ENCODE measurements at places on chromosomes 1 and 21.

- no peak for DNase-seq
These were observed 238.0 kb downstream of the TM2D1 start for GRCh38 chr1:61486783-61487536.

DNA sequence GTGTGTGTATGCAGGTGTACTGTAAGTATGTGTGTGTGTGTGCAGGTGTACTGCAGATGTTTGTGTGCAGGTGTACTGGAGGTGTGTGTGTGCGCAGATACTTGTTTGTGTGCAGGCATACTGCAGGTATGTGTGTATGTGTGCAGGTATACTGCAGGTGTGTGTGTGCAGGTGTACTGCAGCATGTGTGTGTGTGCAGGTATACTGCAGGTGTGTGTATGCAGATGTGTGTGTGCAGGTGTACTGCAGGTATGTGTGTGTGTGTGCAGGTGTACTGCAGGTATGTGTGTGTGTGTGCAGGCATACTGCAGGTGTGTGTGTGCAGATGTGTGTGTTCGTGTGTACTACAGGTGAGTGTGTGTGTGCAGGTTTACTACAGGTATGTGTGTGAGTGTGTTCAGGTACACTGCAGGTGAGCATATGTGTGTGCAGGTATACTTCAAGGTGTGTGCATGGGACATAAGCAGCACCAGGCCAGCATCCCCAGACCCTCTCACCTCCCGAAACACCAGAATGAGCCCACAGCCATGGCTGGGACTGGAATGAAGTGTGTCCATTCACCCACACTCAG lies 97.5 kb downstream of the DMRTB1 start:
- no peak for DNase-seq

GRCh38 chr1:162596514-162597170 lies 35.1 kb downstream of the UAP1 start:
- DNase-seq, result no peak

GRCh38 chr1:53145942-53146708 lies 3.7 kb upstream of the SLC1A7 start:
- DNase-seq, result no peak

DNA sequence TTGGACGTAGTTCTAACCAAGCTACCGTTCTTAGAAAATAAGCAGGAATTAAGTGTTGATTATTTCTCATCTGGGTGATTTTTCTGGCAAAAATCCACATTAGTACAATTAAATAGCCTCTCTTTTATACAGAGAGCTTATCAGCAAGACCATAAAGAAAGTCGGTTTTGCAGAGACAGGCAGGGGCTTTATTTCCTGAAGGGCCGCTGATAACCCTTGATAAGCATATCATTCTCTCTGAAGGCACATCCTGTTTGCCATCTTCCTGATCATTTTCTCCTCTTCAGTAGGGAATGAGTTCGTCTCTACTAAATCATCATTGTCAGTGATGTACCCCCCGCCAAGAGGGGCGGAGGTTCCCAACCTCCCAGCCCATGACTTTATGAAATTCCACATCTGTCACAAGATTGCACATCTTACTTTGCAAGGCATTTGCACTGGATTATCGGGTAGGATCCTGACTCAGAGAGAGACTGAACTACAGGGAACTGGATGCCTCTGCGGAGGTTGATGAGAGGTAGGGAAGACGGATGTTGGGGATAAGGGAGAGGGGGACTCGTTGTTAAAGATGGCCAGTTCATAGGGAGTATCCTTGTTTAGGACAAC lies 115.7 kb downstream of the KCNJ6 start:
- no peak for DNase-seq

DNA sequence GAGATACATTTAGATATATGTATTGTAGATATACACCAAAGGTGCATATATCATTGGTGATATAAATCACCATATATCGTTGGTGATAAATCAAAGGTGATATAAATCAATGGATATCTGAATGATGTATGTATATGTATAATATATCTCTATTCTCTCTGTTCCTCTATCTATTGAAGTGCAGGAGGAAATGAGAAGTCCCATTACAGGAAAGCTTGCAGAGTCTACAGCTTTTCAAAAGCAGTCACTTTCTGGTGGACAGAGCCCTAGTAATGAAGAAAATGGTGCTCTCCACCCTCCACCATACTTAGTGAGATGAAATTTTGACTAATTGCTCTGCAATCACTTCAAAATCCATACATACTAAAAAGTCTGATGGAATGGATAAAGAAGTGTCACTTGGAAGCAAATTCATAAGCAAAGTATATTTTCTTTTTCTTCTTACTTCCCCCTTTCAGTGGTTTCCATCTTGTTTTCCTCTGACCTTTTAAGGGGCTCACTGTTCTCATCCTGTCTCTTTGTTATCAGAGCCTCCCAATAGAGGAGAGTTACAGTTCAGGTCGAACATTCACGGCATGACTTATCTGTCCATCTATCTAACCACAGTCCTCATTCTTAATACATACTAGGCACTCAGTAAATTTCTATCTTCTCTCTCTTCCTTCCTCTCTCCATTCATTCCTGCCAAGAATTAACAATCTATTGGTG lies 227.2 kb downstream of the KCNJ6 start:
- DNase-seq, result no peak
